ENCODE measurements at places on chromosomes 2 and 18.

DNA sequence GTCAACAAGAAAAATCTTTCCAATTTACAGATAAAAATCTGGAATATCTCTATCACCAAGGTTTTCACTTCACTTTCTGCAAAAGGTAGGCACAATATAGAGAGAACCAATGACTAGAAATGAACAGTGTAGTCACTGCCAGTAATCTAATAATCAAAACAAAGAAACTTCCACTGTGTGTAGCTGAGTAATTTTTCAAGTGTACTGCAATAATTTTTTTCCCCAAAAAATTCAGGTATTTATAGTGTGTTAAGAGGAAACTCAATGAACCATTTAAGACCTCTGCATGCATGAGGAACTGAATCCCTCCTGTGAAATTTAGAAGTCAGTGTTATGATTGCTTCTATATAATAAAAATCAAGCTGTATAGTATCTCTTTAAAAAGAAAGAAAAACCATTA, 121.8 kb downstream of the MEMO1 start:
- no peak for DNase-seq

DNA sequence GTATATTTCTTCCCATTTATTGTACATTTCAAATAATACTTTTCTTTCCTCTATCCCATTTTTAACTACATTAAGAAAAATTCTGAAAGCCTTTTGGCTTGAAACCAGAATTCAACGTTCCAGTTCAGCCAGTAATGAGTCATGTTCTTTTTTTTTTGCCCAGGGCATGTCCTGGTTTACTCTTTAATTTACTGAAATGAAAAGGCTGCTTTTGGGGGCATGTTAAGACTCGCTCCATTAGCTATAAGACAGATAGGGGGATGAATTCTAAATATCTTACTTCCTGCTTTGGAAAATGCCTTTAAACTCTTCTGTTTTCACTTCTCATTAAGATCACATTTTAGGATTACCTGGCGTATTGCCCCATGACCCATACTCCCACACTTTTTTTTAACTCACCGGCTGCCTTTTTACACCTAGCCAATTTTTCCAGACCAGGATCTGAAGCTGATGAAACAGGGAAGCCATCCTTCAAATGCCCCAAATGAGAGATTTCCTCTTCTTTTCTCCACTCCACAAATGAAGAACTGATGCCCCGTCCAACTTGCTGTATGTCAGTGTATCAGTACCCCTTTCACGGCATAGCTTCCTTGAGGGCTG, 585 bp downstream of the ABCA12 start:
- no peak for DNase-seq

DNA sequence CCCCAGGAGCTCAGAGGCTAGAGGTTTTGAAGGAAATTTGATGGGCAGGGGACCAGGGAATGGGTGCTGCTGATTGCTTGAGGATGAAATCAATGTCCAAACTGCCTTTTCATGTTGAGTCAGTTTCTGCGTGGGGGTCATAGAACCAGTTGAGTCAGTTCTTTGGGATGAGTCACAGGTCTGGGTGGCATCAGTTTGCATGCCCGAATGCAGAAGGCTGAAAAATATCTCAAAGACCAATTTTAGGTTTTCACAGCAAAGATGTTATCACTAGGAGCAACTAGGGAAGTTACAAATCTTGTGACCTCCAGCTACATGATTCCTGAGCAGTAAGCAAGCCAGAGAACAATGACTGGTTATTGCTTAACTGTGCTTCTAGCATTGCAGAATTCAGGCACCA, 1135.1 kb upstream of the CRIM1 start:
- DNase-seq, result no peak

GRCh38 chr2:33126958-33127357, 180.2 kb downstream of the LTBP1 start:
- DNase-seq, result no peak

DNA sequence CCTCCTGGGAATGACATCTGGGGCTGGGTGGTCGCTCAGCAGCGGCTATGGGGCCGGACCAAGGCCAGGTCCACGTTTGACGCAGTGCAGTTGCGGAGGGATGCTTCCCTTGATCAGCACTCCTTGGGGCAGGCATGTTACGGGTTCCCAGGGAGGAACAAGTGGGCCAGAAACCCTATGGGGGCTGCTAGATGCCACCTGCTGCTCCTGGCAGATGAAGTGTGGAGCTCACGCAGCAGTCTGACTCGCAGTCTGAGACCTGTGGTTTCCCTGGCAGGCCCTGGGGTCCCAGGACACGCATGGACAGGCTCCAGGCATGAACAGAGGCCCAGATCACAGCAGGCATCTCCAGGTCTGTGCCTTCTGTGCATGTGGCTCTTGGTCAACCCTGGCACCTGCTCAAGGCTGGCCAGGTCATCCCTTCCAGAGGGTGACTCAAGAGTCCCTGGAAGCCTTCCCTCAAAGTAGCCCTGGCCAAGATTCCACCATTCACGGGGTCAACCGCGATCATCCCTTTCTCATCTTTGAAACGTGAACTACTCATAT, 20.0 kb downstream of the KCNF1 start:
- no peak for DNase-seq

DNA sequence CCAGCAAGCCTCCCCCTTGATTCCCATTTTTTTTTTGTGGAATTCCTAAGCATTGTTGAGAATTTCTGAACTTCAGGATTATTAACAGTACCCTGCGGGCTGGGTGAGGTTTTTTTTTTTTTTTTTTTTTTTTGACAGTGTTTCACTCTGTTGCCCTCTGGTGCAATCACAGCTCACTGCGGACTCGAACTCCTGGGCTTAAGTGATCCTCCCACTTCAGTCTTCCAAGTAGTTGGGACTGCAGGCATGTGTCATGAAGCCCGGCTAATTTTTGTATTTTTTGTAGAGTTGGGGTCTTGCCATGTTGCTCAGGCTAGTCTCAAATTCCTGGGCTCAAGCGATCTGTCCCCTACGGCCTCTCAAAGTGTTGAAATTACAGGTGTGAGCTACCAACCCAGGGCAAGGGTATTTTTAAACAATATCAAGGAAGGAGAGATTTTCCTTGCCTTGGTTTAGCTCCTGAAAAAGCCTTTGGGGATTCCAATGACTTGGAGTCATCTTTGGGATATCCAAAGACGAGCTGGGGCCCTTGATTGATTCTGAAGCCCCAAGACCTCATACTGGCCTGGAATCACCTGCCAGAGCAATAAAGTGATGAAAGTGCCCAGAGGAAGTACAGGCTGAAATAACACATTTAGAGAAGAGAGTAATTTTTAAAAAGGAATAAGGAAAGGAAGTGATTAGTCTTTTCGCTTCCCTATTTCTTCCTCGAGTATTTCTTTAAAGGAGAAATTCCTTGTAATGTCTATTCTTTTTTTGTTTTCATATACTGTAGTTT, 240.2 kb downstream of the TGIF1 start:
- DNase-seq, result no peak

DNA sequence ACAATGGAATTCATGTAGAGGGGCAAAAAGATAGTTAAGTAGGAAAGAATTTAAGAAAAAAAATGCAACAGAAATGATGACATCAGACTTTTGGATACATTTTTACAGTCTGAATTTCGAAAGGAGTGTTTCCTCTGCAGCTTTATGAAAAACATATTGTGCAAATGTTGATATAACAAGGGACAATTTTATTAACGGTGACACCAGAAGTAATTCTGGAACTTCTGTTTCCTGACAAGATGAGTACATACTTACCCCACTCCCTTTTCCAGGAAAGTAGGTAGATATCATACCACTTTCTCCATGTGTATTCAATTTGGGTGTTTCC, 369.6 kb downstream of the FBXO15 start:
- DNase-seq, result no peak

DNA sequence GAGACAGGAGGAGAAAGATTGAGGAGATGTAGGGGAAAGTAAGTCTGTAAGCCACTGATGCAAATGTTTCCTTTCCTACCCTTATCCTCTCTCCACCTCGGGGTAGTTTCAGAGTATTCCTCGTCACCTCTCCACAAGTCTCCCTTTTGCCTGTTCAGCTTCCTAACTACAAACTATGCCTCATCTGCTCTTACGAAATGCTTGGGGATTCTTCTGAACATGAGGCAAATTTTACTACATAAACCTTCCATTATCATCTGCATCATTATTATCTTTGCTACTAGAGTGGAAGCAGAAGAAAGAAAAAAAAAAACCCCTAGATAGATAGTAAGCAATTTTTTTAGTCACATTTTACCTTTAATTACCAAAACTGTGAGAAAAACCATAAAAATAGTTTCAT, 43.1 kb upstream of the CWC22 start:
- DNase-seq, result no peak

DNA sequence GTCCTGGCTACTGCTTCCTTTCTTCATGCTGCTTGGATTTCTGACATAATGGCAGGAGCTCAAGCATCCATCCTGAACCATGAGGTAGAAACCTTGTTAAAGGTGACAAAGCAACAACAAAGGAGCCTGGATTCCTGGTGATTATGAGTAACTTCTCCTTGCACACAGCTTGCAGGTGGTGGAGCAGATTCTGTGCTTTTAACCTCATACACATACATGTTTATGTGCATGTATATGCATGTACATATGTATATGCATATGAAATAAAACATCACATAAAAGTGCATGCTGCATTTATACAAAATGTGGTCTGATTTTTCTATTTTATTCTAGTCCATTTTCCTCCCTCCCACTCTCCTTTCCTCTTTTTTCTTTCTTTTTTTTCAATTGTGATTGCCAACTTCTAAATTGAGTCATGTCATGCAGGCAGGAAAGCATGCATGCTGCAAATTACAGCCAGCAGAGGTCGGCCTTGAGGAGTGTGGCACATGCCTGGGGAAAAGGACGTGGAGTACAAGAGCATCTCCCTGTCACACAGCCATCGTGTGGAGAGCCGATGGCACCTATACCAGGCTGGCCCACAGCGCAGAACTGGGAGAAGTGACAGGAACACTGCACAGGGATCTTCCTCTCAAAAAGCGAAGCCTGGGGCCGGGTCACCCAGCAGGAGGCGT, 17.9 kb downstream of the LCT start:
- no peak for DNase-seq

- DNase-seq, result no peak
These were observed 229.9 kb downstream of the ACKR3 start for GRCh38 chr2:236799391-236800026.

- no peak for DNase-seq
These were observed 62.9 kb downstream of the DIS3L2 start for GRCh38 chr2:232024457-232024856.

GRCh38 chr2:232869138-232870017, 686 bp upstream of the SNORC start:
- no peak for DNase-seq

- DNase-seq, result no peak
These were observed 102.0 kb upstream of the PIEZO2 start for GRCh38 chr18:11251229-11251890.

- no peak for DNase-seq
These were observed 13.8 kb downstream of the RRM2 start for GRCh38 chr2:10136101-10136934.

GRCh38 chr2:30684996-30685395, 122.2 kb downstream of the CAPN13 start:
- DNase-seq, result no peak

DNA sequence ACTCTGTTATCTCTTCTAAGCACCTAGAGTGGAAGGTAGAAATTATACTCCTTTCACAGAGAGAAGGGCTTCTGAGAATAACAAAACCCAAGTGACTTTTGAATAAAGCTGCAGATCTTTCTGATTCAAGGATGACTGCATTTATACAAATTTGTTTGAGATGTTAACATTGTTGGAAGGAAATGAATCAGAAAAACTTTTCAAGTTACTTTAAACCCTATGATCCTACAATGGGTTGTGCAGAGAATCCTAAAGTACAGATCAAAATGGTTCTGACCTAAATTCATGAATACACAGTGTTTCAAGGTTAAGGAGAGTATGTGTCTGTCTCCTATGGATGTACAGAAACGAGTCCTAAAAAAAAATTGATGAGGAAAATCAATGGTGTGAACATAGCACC, 1.8 kb downstream of the RFTN2 start:
- DNase-seq, result no peak

GRCh38 chr2:31241625-31242270, 7.8 kb downstream of the EHD3 start:
- DNase-seq, result no peak

- DNase-seq, result no peak
These were observed 260.5 kb upstream of the MYT1L start for GRCh38 chr2:2591542-2591940.

DNA sequence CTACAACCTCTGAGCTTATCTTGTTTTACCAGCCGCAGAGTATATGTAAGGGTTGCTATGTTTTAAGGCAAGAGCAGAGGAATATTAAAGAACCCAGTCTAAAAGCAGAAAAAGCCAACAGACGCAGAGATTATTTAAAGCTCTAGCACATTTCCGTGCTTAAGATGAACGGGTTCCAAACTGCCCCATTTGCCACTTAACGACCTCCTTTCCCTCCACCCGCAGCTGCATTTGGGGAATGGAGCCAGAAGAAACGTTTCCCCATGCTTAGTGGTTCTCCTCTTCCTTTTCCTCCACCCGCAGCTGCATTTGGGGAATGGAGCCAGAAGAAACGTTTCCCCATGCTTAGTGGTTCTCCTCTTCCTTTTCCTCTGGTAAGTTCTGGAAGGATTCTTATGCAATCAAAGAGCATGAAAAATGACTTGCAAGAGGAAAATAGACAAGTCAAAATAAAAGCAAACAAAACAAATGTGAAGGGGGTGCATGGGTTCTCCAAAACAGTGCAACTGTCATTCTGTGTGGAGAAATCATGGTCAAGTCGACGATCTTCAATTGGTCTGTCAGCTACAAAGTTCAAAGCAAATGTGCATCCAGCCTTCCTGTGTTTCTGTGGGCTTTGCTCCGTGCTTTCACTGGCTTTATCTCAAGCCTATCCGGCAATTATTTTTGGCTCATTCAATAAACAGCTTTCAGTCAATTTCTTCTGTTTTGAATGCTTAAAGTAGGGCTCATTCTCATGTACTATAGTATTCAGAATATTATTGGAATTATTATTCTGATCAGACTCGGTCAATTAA, 57.8 kb downstream of the DIPK1C start:
- no peak for DNase-seq

- no peak for DNase-seq
These were observed 47.4 kb downstream of the NTSR2 start for GRCh38 chr2:11622611-11623010.

DNA sequence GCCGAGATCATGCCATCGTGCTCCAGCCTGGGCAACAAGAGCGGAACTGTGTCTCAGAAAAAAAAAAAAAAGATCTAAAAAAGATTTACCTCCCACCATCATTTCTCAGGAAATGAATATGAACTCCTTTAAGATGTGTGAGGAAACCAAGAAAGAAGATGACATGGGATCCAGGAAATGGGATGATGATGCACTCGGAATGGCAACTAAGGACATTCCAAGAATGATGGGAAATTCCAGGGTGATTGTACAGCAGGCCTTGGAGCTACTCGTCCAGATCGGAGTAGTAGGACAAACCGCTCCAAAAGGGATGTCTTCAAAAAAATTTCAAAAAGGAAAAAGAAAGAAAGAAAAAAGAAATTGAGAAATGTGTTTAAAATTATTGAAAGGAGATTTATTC, 84.9 kb upstream of the PMAIP1 start:
- DNase-seq, result no peak

GRCh38 chr2:164624316-164624715, 3.0 kb upstream of the GRB14 start:
- no peak for DNase-seq

Measured in stimulated activated CD8-positive, alpha-beta memory T cell treated with anti-CD3 and anti-CD28 coated beads, Interleukin-2, amount 100 ng/mL, for 1 hour (primary cell).